WTC11 (cell line): ENCODE measurements at places on chromosomes 16 and 17. TPM values are rescaled to one million over a fixed set of nuclear protein-coding genes. Genes with fewer than 3 reads are reported as not detected.

The ACSM5 gene
- total RNA-seq = 0.16 to 0.17 TPM in 2 of 3 replicates, not detected in the other

The MYH11 gene
- 0.69 to 0.74 TPM (median 0.69 TPM) in 3 replicates for total RNA-seq

The SRR gene
- total RNA-seq = 4.6 to 6.9 TPM (median 5.1 TPM) in 3 replicates

The PDILT gene
- total RNA-seq = not detected in 3 replicates

The SLC9A5 gene
- total RNA-seq = 10.3 to 14.4 TPM (median 12.9 TPM) in 3 replicates

The KRT222 gene
- total RNA-seq = 0.09 to 0.34 TPM (median 0.30 TPM) in 3 replicates
